ENCODE measurements at places on chromosomes 7 and 10.

- peak; percentile 12 for DNase-seq
Observed at GRCh38 chr10:98748298-98748697, 301.6 kb upstream of the HPS1 start.

- DNase-seq = no peak
Observed at GRCh38 chr10:42836771-42837468, 54.3 kb downstream of the BMS1 start.

- DNase-seq = no peak
Observed at GRCh38 chr7:98084631-98085030, 22.0 kb upstream of the LMTK2 start.

- peak; percentile 90 for DNase-seq
Observed at GRCh38 chr10:46228563-46229071, 58.2 kb upstream of the ANTXRL start.

GRCh38 chr10:70232155-70232858 lies 922 bp downstream of the PPA1 start:
- DNase-seq = no peak

DNA sequence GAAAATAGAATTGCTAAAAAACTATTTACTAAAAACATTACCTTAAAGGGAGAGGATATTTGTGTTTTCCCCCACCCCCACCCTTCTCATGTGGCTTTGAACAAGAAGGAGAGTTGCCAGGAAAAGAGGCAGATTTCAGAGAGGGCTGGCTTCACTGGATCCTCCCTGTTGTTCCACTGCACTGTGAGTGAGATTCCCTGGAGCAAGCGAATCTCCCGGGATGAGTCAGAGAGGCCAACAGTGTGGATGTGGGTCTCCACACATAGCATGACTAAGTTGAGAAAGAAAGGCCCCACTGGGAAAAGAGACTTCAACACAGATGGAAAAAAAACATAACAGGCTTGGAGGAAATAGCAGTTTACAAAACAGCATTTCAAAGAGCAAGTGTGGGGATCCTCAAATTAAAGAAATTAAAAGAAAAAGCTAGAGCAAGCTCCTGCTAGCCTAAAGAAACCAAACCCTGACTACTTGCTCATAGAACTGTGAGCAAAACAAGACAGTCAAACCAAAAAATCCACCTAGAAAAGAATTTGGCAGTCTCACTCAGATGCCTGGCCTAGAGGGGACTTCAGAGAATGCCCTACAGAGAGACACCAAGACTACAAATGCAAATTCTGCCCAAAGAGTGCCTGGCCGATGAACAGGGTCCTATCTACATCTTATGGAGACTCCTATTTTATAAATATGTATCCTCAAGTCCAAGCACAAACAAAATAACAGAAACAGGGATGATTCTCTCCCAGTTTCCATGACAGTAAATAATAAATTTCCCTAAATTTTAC lies 3.4 kb downstream of the CAV1 start:
- no peak for DNase-seq

DNA sequence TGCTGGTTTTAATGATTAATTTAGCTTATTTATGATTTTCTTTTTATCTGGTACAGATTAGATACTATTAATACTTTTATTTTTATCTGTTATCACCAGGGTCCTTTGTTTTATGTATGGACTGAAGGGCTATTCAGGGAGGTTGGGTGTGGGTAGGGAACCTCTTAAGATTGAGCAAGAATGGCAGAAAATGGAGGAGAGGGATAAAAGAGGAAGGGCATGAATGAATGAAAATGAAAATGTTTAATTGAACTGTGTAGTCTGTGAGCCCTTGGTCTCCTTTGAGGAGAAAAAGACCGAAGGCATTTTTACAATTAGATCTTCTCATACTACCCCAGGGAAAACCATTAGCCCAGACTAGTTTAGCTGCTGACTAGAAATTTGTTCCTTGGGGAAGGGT lies 93.1 kb downstream of the CDK14 start:
- no peak for DNase-seq

DNA sequence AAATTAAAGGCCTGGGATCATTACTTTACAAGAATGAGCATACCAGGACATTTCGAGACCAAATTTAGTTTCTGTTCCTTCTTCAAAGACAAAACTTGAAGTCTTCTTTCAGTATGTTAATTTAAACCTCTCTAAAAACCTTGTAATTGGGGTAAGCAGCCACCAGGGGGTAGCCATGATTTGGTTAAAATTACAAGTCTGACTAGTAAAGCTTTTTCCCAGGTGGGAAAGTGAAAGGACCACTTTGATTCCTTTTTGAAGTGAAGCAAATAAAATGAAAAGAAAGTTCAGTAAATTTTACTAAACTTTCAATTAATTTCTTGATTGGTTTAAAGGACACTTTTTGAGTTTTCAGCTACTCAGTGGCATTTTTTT lies 294.3 kb downstream of the BBS9 start:
- DNase-seq = peak; percentile 11

DNA sequence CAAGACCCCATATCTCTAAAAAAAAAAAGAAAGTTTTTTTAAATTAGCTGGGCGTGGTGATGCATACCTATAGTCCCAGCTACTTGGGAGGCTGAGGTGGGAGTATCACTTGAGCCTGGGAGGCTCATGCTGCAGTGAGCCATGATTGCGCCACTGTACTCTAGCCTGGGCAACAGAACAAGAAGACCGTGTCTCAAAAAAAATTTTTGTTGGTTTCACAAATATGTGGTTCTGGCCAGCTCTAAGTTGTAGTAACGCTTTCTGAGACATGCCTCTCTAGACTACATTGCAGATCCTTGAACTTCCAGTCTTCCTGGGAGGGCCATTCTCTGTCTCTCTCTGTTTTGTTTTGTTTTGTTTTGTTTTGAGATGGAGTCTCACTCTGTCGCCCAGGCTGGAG lies 24.6 kb upstream of the RHBDD2 start:
- no peak for DNase-seq

DNA sequence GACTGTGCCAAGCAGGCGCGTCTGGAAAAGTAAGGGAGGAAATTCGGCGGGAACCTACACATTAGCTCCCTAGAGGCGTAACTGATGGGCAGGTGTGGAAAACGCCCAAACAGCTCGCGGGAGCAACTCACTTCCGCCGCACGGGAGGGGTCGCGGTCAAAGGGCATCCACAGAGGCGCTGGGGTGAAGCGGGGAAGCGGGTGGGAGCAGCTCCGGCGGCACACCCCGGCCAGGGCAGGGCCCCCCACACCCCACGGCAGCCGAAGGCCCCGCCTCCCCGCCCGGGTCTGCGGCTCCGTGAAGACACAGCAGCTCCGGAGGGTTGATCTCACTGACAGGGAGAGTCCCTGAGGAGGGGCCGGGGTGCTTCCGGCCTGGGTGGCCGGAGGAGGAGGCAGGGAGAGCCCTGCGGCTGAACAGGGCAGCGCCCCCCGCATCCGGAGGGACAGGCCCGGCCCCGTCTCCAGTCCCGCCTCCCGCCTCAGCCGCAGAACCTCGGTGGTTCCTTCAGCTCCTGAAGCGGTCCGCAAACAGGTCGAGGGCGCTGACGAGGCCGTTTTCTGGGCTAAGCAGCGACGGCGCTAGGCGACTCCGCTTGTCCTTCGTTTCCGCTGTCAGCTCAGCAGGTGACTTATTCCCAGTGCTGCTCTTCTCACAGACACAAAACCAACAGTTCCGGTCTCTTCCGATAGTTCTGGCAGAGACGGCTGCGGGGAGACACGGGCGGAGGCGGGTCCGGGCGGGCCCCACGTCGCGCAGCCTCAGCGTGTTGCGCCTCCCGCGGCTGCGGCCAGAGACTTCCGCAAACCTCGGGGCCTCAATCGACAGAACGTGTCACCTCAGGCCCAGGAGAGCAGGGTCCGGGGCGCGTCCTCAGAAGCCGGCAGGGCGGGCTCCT lies 276.1 kb downstream of the DNAJB6 start:
- DNase-seq = no peak

DNA sequence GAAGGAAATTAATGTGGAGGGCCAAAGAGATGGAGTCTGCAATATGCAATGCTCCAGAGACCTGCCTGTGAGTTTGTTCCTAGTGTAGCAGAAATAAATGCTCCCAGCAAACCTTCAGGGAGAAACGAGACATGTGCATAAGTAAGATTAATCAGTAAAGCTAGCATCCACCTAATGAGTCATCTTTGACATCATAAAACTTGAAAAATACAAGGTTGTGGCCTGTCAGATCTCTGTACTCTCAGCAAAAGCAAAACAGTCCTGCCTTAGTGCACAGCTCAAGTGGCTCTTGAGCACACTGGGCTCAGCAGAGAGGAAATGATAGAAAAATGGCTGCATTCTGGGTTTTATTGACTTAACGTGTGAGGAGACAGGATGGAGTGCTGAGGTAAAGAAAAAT lies 32.5 kb upstream of the ERCC6 start:
- no peak for DNase-seq
